ENCODE measurements at places on chromosomes 6 and 20. TPM values are rescaled to one million over a fixed set of nuclear protein-coding genes. Genes with fewer than 3 reads are reported as not detected.

Gene TREM2
- total RNA-seq = not detected

Gene METTL24
- not detected for total RNA-seq

Gene COL9A1
- total RNA-seq = not detected

Gene TRIM15
- total RNA-seq = not detected

Gene HLA-DQA1
- not detected for total RNA-seq

Gene SNX5
- 105 TPM for total RNA-seq

Gene RAB44
- 0.07 TPM for total RNA-seq

Gene AIF1
- total RNA-seq = not detected

Gene PRSS35
- total RNA-seq = not detected

Gene KCNQ5
- not detected for total RNA-seq

Gene COL11A2
- 0.07 TPM for total RNA-seq

Gene SLC22A7
- total RNA-seq = not detected

Gene ITPA
- 65.4 TPM for total RNA-seq

Gene ARFGEF3
- 5.3 TPM for total RNA-seq

Gene DDX43
- total RNA-seq = 0.53 TPM

Gene ASIP
- not detected for total RNA-seq

Gene ZNF334
- total RNA-seq = 0.54 TPM

Gene FAM217A
- total RNA-seq = not detected

Gene ZSCAN23
- total RNA-seq = 0.10 TPM

Gene CLVS2
- total RNA-seq = not detected

Gene MLIP
- total RNA-seq = 6.1 TPM

Gene NHSL1
- total RNA-seq = 38.9 TPM

Gene DNAH8
- not detected for total RNA-seq

Gene KCNK16
- not detected for total RNA-seq

Gene CPNE5
- total RNA-seq = 3.3 TPM

Gene PDE7B
- 36.8 TPM for total RNA-seq

Data from mammary microvascular endothelial cell (primary cell).